ENCODE measurements at places on chromosomes 1 and 21. TPM values are rescaled to one million over a fixed set of nuclear protein-coding genes. Genes with fewer than 3 reads are reported as not detected.

The VTCN1 gene
- total RNA-seq = 0.28 TPM

GRCh38 chr1:89616844-89617627, 15.9 kb upstream of the LRRC8C start:
- H3K36me3 ChIP-seq = no peaks in the 10 kb centered on the region
- H3K27me3 ChIP-seq = no peaks in the 10 kb centered on the region
- DNase-seq = no peak
- H3K27ac ChIP-seq = no peak overlapping the region

GRCh38 chr1:85321237-85321964, 45.0 kb upstream of the BCL10 start:
- no peak overlapping the region for H3K4me3 ChIP-seq
- no peak for DNase-seq
- no peaks in the 10 kb centered on the region for H3K4me1 ChIP-seq
- no peak overlapping the region for H3K27ac ChIP-seq
- peaks cover 8% of the 10 kb centered on the region for H3K36me3 ChIP-seq
- no peaks in the 10 kb centered on the region for H3K27me3 ChIP-seq

GRCh38 chr1:219710529-219711194, 97.8 kb upstream of the ZC3H11B start:
- no peak overlapping the region for H3K27ac ChIP-seq
- no peak for DNase-seq
- H3K4me1 ChIP-seq = no peaks in the 10 kb centered on the region
- H3K36me3 ChIP-seq = no peaks in the 10 kb centered on the region
- H3K4me3 ChIP-seq = no peak overlapping the region

DNA sequence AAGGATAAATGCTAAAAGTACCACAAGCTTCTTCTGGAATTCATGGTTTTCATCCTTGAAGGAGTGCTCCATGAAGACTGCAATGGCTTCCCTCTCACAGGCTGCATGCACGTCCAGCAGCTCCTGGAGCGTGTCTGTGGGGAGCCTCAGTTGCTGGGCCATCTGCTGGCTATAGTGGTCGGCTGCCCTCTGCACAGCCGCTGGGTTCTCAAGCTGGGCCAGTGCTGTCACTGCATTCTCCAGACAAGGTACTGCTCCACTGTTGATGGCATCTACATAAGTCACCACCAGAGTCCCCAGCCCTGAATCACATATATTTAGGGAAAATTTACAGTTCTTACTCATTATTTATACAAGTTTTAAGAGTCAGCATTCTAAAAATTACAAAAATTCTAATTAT, 8.7 kb downstream of the GBP4 start:
- DNase-seq = no peak
- H3K27ac ChIP-seq = no peak overlapping the region
- H3K4me1 ChIP-seq = no peaks in the 10 kb centered on the region
- H3K27me3 ChIP-seq = no peaks in the 10 kb centered on the region
- H3K4me3 ChIP-seq = no peak overlapping the region

GRCh38 chr1:179445593-179445992, 79.8 kb downstream of the AXDND1 start:
- no peak for DNase-seq
- no peaks in the 10 kb centered on the region for H3K4me1 ChIP-seq
- no peak overlapping the region for H3K27ac ChIP-seq
- H3K36me3 ChIP-seq = no peaks in the 10 kb centered on the region

The TRPM2 gene
- 0.65 TPM for total RNA-seq

DNA sequence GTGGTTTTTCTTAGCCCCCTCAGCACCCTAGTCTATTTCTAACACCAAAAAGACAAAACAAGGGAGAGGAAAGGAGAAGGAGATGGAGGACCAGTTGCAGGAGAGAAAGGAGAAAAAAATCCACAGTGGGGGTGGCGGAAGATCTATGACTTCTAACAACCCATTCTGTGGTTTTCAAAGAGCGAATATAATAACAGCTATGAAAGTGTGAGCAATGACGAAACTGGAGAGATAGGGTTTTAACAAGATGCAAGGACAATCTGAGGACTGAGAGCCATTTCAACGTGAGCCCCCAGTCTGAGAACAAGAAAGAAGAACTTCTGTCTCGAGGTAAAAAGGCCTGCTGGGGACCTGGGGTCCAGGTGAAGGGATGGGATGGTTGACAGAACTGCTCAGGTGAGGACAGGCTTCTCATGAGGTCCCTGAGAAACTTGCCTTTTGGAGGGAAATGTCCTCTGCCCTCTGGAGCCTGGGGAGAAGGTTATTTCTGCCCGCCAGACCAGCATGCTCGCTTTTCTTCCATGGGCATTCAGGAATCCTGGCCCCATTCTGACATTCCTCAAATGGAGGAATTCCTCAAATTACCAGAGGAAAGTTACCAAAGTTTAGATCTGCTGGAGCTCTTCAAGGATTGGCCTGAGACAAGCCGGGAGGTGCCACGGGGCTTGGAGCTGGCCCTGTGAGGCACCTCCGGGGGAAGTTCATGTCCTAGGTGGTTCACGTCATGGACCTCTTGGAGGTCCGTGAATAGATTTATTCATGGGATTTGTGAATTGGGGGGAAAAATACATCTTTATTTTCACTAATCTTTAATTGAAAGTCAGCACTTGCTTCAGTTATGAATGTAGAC, at the start of gene CD160:
TSS of gene CD160 (plus strand) at position 270 of the 850 bp plus-strand sequence. CDS start 8,829 bp downstream, outside the sequence.
- H3K4me3 ChIP-seq = no peak within 1 kb of the TSS
- H3K36me3 ChIP-seq = no peaks in the 10 kb centered on the region
- no peak for DNase-seq
- peaks cover 11% of the 10 kb centered on the region for H3K4me1 ChIP-seq
- no peaks in the 10 kb centered on the region for H3K27me3 ChIP-seq

The B3GALT2 gene
- total RNA-seq = 1.9 TPM

GRCh38 chr1:93033029-93033428, 46.1 kb upstream of the MTF2 start:
- no peak for DNase-seq
- H3K4me1 ChIP-seq = no peaks in the 10 kb centered on the region
- no peaks in the 10 kb centered on the region for H3K36me3 ChIP-seq
- H3K27me3 ChIP-seq = no peaks in the 10 kb centered on the region
- H3K4me3 ChIP-seq = no peak overlapping the region
- no peak overlapping the region for H3K27ac ChIP-seq

The ANGPTL7 gene
- total RNA-seq = not detected

Data from liver (tissue), 10 donors.